Activated T-helper 1 cell treated with anti-CD3 and anti-CD28 coated beads, Interleukin-2, amount 50 U/mL, for 16 hours (primary cell): ENCODE measurements at places on chromosomes 5 and 9.

- no peak for DNase-seq
Measured at GRCh38 chr5:171010816-171011215, 149.0 kb downstream of the RANBP17 start.

- no peak for DNase-seq
Measured at GRCh38 chr5:6570530-6570929, 62.3 kb downstream of the NSUN2 start.

DNA sequence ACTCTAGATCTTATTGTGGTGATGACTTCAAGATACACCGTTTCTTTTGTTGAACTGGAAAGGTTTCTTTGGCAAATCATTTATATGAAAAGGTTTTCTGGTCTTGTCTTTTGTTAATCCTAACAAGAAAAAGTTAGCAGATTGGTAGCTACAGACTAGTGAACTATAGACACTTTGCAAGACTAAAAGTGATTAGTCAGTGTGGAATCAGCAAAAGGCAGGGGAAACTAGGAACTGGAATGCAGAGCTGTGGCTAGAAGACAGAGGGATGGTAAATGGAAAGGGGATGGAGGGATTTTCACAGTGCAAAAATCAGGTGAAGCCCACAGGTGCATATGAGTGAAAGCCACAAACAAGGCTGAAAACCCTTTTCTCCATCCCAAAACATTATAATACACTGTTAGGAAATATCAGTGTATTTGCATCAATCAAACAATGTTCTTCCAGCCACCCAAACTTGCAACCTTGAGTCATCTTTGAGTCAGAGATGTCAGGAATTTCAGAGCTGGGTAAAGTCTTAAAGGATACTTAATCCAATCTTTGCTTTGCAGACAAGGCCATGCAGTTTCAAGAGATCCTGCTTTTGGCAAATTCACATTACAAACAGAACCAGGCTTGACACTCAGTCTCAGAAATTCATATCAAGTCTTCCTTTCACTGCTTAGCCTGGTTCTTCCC is 52.7 kb downstream of the PLK2 start:
- DNase-seq, result no peak

DNA sequence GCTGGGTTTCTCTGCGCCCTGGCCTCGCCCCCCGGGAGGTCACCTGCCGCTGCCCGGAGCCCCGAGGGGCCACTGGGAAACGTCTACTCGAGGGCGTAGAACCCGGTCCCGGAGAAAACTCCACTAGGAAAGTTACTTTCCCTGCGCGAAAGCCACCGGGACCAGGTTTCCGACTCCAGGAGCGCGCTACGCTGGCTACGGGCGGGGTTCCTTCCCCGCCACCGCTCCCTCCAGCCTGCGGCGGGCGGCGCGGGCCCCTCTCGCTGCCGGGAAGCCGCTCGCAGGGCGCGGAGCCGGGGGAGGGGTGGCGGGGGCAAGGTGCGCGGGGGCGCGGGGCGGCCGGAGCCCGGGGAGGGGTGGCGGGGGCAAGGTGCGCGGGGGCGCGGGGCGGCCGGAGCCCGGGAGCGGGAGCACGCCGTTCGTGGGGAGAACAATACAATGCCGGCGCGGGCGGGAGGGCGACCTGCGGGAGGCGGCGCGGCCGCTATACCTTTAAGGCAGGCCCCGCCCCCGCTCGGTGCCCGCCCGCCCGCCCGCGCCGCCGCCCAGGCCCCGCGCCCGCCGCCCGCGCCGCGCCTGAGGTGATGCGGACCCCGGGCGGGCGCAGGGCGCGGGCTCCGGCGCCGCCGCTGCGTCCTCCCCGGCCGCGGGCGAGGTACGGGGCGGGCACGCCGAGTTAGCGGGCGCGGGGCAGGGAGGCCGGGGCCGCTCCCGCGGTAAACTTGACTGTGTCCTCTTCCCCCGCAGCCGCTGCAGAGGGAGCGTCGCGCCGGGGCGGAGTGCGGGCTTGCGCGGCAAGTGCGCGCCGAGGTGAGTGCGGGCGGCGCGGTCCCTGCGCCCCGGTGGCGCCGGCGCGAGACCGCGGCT is 278.1 kb downstream of the AOPEP start:
- DNase-seq, result no peak

- DNase-seq, result no peak
Measured at GRCh38 chr5:59767681-59768151, 125.8 kb downstream of the PDE4D start.

- DNase-seq, result no peak
Measured at GRCh38 chr5:134038138-134038537, 33.4 kb upstream of the VDAC1 start.

DNA sequence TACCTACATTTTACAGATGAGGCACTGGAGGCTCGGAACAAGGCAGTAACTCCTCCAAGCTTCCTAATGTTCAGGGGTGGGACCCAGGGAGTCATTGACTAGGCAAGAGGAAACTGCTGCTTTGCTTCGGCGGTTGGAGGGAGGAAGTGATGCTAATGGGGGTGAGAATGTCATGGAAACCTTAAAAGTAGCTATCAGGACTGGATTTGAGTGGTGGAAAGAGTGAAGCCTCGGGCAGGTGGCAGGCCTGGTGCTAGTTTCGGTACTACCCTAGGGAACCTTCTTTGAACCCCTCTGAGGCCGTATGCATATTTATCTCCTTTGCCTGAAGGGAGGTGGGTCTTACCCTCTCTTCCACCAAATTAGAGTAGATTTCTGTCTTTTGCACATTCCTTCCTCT is 1.6 kb downstream of the BSPRY start:
- no peak for DNase-seq

GRCh38 chr5:106121972-106122605 is 1548.6 kb downstream of the EFNA5 start:
- no peak for DNase-seq

GRCh38 chr5:78907255-78907891 is 77.7 kb downstream of the ARSB start:
- no peak for DNase-seq

GRCh38 chr9:136584401-136584932 is 38.6 kb upstream of the NOTCH1 start:
- DNase-seq, result no peak

DNA sequence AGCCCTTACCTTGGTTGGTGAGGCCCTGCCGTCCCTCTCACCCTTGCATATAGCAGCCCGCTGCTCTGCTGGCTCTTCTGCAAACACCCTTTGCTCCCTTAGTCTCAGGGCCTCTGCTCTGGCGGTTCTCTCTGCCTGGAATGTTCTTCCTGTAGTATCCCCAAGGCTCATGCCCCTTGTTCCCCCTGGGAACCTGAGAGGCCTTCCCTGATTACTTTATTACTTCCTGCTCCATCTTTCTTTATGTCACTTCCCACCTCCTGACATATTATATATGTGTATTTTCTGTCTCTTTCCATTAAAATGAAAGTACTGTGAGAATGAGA is 73.9 kb upstream of the SPRY4 start:
- DNase-seq, result no peak

DNA sequence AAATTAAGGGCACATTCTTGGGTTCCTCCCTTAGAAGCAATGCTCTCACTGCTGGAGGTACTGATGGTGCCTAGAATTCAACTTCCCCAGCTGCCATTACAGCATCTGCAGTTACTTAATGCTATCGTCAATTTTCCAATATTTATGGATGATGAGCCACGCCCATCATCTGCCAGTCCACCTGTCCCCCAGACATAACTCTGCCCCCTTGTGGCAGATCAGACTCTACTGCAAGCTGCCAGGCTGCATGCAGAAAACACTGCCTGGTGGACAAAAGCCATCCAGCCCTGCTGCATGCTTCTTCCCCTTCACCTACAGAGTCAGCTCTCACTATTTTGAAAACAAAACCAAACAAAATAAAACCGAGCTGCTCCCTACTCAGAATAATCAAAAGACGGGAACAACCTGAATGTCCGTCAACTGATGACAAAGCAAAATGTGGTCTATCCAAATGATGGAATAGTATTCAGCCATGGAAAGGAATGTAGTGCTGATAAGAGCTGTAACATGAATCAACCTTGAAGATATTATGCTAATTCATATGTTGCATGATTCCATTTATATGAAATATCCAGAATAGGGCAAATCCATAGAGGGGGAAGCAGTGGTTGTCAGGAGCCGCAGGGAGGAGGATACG is 66.4 kb downstream of the RETREG1 start:
- DNase-seq, result no peak
